Left renal pelvis (tissue), 4 donors: ENCODE measurements at places on chromosomes 5 and 9. TPM values are rescaled to one million over a fixed set of nuclear protein-coding genes. Genes with fewer than 3 reads are reported as not detected.

MYMK gene
- 0.22 TPM for polyA plus RNA-seq

ADAMTS13 gene
- 8.0 TPM for polyA plus RNA-seq

DNA sequence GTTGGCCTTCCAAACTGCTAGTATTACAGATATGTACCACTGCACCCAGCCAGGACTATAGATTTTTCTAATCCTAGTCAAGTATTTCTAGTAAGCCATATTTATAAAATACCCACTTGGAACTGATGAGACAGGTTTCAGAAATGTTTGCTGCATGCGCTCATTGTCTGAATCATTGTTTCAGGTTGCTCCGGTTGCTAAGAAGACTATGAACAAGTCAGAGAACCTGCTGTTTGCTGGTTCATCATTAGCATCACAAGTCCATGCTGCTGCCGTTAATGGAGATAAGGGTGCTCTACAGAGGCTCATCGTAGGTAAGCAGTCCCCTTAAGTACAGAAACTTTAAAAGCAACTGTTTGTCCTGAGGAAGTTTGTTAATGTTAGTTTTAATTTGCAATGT, 5.3 kb downstream of the INVS start:
- no peak for DNase-seq

S1PR3 gene
- 50.4 TPM for polyA plus RNA-seq

- DNase-seq, result no peak
These were observed 86.0 kb upstream of the NR5A1 start for GRCh38 chr9:124593200-124593599.

DNA sequence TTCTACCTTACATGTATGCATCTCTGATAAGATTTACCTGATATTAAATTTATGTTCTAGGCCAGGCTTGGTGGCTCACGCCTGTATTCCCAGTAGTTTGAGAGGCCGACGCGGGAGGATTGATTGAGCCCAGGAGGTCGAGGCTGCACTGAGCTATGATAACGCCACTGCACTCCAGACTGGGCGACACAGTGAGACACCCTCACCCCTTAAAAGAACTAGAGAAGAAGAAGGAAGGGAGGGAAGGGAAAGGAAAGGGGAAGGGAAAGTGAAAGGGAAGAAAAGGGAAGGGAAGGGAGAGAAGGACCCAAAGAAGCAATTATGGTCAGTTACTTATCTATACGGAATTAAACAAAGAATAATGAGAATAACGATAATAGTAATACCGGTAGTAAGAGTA, 1.2 kb upstream of the RFK start:
- no peak for DNase-seq

PCDHGA1 gene
- 0.79 TPM for polyA plus RNA-seq

- DNase-seq, result no peak
These were observed 39.3 kb upstream of the TENT4A start for GRCh38 chr5:6673963-6674362.

CCNO gene
- 4.0 TPM for polyA plus RNA-seq

DNA sequence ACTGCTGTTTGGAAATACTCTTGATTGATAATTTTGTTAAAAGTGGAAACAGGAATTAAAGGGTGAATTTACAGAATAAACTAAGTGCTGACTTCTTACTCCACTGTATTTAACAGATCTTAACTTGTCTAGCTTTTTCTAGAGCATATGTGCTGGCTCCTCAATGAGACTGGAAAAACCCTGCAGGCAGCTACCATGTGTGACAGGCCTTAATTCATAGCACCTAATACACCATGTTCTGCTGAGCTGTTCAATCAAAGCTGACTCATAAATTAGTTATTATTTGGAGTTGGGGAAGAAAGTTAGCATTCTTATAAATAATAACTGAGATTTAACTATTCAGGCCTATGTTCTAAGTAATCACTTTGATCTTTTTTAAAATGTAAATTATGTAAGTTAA, 29.4 kb downstream of the CTNNAL1 start:
- no peak for DNase-seq

DNA sequence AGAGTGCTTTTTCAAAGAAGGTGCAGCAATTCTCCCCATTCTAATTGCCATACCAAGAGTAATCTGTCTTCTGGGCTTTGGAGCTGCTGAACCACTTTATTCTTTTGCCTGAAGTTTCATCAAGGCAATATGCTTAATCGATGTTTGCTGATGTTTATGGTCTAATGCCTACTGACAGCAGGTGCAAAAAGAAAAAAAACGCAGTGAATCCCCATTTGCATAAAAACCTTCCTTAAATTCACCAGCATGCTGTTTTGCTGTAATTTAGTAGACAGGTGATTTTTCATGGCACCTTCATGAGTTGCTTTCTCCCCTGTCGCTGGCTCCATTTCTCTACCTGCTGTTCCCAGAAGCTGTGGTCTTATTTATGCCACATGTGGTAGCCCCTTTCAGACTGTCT, 83.1 kb upstream of the MAST4 start:
- DNase-seq, result no peak

GRCh38 chr5:98810206-98810605, 36.7 kb downstream of the RGMB start:
- no peak for DNase-seq

- no peak for DNase-seq
These were observed 130.6 kb upstream of the EPB41L4A start for GRCh38 chr5:112549605-112550166.

EXOSC2 gene
- 47.2 TPM for polyA plus RNA-seq

RNF208 gene
- 15.3 TPM for polyA plus RNA-seq
